CD4-positive, alpha-beta T cell treated with Interleukin-1 beta for 1 hour (primary cell): ENCODE measurements at places on chromosomes 12 and 14.

- DNase-seq: peak; percentile 23
These were observed 239.9 kb upstream of the ATP2B1 start for GRCh38 chr12:89948271-89949175.

DNA sequence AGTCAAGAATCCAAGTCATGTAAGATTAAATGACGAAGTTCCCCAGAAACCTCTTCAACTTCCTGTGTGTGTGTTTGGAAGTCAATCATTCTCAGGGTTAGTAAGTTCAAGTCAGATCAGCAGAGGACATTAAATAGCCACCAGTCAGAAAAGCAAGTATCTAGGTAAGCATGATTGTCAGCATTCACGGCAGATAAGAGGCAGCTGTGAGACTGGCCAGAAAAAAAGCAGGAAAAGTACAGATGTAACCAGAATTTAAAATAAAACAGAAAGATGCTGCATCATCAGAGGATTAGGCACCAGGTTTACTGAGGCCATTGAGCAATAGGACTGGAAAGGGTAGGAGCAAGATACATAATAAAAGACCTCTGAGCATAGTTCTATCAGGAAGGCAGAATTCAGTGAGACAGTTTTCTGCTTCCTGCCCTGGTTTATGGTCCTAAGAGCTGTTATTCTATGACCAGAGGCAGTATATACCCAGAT is 606.9 kb downstream of the FSCB start:
- no peak for DNase-seq

DNA sequence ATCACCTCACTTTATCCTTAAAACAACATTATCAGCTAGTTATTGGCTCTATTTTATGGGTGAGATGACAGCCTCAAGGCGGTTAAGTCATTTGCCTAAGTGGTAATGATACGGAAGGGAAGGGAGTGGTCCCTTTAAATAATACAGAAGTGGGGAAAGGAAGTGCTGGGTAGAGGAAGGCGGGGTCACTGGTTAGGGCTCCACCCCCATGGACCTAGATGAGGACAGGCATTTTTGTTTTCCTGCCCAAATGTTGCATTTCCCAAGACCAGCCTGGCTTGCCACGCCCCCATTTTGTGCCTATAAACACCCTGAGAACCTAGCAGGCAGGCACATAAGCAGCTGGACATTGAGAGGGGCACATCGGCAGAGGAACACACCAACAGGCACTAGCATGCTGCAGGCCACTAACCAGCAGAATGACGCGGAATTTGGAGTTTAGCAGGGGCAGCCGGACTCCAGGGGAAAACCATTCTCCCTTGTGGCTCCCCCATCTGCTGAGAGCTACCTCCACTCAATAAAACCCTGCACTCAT is 100.9 kb downstream of the EPS8 start:
- DNase-seq: peak; percentile 7

DNA sequence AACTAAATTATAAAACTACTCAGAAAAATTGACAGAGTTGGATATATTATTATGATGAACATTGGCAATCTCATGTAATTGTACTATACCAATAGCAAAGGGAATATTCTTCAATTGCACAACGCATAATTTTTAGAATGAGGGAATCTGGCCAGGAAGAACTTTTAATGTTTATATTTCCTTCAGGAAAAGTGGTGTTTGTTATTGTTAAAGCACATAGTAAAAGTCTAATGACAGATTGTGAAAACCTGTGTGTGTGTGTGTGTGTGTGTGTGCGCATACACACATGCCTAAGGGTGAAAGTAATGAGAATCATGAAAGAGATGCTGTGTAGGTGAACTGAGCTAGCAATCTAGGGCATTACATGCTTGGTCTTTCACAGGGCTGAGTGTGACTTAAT is 877.7 kb downstream of the SLC6A15 start:
- DNase-seq: no peak

DNA sequence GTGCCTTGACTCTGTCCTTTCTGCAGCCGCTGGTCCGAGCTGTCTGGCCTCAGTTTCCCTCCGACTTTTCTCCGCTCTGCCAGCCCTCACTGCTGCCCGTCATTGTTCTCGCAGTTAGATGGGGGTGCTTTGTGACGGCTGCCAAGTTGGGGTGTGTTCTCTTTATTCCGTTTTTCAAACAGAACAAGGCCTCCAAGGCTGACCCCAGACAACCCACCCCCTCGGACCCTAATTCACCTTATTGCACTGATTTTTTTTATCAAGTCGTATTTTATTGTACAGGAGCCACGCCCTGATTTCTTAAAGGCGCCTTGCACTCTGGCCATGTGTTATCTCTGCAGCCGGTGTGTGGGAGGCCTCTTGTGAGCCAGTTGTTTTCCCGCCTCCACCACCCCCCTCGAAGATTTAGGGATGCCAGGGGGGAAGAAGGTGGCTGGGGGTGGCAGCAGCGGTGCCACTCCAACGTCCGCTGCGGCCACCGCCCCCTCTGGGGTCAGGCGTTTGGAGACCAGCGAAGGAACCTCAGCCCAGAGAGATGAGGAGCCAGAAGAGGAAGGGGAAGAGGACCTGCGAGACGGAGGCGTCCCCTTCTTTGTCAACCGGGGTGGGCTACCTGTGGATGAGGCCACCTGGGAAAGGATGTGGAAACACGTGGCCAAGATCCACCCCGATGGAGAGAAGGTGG is 1.3 kb downstream of the VASH1 start:
- DNase-seq: no peak

- DNase-seq: no peak
These were observed 64.7 kb downstream of the RPS6KA5 start for GRCh38 chr14:90995785-90996184.

- no peak for DNase-seq
These were observed 449 bp upstream of the GLT8D2 start for GRCh38 chr12:104050436-104050835.

GRCh38 chr14:91861091-91861490 is 6.2 kb downstream of the TC2N start:
- no peak for DNase-seq

- no peak for DNase-seq
These were observed 33.5 kb downstream of the PYGL start for GRCh38 chr14:50910495-50911420.

DNA sequence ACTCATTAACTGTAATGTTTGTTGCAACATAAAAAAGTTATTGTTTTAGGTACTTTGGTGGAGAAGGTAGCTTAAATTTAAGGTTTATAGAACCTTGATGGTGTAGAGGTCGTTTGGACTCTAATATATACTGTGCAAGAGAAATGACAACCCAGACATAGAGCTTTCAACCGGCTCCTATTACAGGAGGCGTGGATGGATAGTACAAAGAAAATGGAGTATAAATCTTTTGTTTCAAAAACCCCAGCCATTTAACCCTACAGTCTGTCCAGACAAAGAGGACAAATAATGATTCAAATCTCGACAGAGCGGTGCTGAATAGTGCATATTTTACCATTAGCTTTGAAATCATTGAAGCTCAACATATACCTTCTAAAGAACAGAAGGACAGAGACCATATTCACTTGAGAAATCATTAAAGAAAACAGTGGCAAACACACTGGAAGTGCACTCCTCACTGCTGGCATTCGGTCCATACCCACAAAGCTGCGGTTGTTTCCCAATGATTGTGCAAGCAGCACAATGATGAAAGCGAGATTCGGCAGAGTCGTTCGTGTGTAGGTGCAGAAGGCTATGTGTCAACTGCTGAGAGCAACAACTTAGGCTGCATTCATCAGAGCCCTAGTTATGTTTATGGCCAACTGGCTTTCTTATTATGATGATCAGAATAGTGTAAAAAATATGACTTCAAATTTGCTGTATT is 688.6 kb downstream of the NOVA1 start:
- DNase-seq: no peak

DNA sequence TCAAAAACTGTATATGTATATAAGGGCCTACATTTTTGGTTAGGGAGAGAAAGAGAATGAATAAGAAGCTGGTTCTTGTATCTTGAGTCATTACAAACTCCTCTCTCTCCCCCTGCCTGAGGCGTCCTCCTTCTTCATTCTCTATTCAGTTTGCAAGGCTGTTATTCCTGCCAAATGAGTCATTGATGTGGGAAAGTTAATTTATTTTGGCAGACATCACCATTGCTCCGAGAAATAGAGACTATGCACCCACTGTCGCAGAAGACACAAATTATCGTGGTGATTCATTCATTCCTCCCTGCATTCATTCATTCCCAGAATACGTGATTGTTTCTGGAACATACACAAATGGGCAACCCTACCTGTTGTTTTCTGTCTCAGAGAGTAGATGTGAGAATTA is 112.5 kb upstream of the MED13L start:
- DNase-seq: no peak

DNA sequence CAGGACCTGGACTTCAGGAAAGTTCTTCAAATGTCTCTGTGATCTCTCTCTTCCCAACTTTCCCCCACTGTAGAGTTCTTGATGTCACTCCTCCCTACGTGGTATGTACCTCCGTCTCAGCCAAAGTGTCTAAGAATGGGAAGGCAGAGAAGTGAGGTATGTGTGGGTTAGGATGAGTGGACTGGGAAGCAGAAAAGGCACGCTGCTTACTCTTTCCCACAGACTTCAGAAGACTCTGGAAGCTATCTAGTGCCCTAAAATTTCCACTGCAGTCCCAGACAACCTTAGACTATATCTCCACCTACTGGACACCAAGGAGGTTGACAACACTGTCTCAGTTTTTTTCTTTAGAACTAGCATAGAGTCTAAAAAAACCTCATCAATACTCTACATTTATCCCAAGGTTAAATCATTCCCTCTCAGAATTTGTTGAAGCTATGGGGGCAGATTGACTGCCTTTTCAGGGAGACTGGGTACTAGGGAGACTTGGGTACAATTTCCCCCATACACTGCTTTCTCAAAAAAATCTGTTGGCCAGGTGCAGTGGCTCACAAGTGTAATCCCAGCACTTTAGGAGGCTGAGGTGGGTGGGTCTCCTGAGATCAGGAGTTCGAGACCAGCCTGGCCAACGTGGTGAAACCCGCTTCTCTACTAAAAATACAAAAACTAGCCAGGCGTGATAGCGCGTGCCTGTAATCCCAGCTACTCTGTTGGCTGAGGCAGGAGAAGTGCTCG is 20.6 kb upstream of the ITGA5 start:
- no peak for DNase-seq

DNA sequence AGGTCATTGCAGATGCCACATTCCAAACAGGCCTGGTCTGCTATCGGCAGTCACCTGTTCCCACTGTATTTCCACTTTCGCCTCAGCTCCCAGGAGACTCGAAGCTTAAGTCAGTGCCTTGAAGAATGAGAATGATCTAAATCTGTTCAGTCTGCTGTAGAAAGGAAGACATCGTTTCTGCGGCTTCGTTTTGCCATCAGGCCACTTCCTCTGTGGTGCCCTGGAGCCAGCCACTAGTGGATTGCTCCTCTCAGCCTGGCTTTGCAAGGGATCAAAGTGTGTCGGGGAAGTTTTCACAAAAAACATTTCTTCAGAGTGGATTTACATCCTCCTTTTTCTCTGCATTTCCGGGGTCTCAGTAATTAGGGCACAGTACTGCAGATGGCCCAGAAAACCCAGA is 66.7 kb downstream of the AACS start:
- DNase-seq: no peak

GRCh38 chr12:77500089-77500488 is 330.6 kb upstream of the NAV3 start:
- DNase-seq: no peak

- DNase-seq: no peak
These were observed 9.1 kb upstream of the FBLN5 start for GRCh38 chr14:91956616-91957015.

DNA sequence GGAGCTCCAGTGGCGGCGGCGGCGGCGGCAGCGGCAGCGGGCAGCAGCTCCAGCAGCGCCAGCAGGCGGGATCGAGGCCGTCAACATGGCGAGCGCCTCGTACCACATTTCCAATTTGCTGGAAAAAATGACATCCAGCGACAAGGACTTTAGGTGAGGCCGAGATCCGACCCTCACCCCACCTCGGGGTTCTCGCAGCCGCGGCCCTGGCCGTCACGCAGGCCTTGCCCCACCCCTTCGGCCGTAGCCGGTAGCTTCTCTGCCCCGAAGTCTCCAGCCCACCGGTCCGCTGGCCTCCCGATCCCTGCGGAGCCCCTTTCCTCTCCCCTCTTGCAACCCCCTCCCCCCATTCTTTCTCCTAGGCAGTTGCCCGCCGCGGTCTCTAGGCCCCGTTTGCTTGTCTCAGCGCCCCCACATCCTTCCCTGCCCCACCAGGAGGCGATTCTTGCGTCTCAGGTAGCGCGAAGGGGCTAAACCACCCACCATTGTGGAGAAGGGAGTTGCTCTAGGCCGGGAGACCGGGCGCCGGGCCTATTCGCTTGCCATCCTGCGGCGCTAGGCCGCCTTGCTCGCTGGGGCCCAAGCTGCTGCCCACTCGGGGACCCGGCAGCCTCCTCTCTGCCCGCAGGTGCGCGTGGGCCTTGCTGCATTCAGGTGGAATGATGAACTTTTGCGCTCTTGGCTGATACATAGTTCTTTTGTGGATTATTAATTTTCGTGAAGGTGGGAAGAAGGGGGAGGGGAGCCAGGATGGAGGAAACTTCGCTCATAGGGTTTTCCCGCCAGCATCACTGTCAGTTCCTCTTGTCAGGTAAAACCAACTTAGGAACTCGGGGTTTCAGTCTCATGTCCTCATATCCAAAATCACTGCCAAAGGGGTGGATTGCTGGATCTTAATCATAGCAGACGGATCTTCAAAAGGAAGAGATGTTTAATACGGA is 745 bp downstream of the CAND1 start:
- peak; percentile 48 for DNase-seq

- DNase-seq: no peak
These were observed 2.1 kb upstream of the SLC15A4 start for GRCh38 chr12:128825835-128826234.

GRCh38 chr12:49542592-49543160 is 3.8 kb downstream of the KCNH3 start:
- no peak for DNase-seq

DNA sequence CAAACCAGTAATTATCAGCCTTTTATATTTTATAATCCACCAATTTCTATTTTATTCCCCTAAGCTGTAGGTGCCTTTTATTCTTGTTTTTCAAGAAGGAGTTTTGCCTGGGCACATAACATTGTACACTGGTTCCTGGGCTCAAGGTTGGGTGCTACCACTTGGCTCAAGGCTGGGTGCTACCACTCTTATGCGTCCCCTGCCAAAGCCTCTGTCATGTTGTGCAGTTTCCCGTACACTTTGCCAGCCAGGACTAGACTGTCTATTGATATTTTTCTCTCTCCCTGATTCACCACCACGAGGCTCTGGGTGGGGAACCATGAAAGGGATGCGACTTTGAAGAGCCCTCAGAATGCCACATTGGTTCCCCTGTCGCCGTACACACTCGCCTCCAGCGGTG is 52.5 kb upstream of the VASH1 start:
- no peak for DNase-seq

DNA sequence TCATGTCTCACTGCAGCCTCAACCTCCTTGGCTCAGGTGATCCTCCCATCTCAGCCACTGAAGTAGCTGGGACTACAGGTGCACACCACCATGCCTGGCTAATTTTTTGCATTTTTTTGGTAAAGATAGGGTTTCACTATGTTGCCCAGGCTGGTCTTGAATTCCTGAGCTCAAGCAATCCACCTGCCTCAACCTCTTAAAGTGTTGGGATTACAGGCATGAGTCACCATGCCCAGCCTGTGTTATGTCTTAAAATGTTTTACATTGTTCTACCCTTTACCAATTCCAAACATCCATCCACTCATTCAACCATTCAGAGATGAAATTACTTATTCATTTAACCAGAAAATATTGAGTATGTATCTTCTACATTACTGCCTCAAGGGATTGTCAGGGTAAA is 111.6 kb upstream of the BTG1 start:
- DNase-seq: no peak

- DNase-seq: no peak
These were observed 16.5 kb downstream of the SLC15A4 start for GRCh38 chr12:128807161-128807724.
